Esophagus mucosa (tissue), 1 donor: ENCODE measurements at places on chromosomes 1 and 21. TPM values are rescaled to one million over a fixed set of nuclear protein-coding genes. Genes with fewer than 3 reads are reported as not detected.

The SPATC1L gene
- total RNA-seq, result 7.2 TPM

- ATAC-seq, result no peak
These were observed 1.7 kb downstream of the ZC3H12A start for GRCh38 chr1:37476087-37476452.

DNA sequence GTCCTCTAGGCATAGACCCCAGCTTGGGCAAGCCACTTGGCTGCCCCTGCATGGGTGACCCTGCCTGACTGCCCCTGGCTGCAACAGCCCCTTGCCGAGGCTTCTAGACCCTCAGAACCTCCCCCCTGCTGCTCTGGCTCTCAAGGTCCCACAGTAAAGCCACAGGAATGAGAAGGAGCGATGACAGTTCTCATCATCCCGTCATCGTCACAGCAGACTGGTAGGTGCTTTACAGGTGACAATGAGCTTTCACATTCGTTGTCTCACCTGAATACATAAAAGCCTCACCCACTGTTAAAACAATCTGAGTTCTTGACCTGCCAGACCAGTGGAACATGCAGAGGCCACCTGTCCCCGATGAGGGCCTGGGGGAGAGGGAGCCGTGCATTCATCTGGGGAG is 36.0 kb upstream of the GPR157 start:
- ATAC-seq, result peak; percentile 30

- no peak for ATAC-seq
These were observed 17.3 kb upstream of the C1orf159 start for GRCh38 chr1:1132956-1133750.

- no peak for ATAC-seq
These were observed 38.4 kb upstream of the SAMSN1 start for GRCh38 chr21:14584357-14585095.

The TNNT2 gene
- total RNA-seq, result 3.9 TPM

DNA sequence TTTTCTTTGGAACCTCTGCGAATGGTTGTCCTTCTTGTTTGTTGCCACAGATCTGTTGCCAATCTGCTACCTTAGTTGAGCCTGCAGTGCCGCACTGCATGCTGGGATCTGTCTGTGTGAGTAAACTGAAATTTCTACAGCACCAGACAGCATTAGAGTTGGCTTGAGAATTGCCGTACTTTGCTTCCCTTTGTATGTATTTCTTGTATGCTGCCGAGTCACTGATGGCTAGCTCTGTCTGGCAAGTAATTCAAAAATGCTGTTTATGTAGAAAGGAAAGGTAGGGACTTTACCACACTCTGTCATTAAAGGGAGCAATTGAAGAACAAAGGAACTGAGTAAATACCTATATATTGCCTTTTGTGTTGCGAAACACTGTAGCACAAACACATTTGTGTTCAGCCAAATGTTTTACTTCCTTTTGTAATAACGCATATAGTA is 857.4 kb downstream of the USP25 start:
- peak; percentile 77 for ATAC-seq

DNA sequence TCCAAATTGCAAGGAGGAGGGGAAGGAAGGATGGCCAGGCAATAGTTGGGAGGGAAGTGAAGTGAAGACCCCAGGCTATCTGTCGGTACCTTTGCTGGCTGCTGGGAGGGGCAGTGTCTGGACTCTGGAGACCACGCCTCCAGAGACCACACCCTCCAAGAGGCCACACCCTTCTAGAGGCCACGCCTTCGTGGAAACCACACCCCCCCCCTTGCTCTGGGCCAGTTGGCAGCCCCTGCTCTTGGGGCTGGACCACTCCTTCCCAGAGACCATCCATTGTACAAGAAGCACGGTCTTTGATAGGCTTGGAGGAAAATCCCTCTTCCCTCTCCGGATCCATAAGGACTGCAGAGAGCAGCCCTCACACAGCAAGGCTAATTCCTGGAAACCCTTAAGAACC is 73.1 kb downstream of the RYR2 start:
- ATAC-seq, result no peak

DNA sequence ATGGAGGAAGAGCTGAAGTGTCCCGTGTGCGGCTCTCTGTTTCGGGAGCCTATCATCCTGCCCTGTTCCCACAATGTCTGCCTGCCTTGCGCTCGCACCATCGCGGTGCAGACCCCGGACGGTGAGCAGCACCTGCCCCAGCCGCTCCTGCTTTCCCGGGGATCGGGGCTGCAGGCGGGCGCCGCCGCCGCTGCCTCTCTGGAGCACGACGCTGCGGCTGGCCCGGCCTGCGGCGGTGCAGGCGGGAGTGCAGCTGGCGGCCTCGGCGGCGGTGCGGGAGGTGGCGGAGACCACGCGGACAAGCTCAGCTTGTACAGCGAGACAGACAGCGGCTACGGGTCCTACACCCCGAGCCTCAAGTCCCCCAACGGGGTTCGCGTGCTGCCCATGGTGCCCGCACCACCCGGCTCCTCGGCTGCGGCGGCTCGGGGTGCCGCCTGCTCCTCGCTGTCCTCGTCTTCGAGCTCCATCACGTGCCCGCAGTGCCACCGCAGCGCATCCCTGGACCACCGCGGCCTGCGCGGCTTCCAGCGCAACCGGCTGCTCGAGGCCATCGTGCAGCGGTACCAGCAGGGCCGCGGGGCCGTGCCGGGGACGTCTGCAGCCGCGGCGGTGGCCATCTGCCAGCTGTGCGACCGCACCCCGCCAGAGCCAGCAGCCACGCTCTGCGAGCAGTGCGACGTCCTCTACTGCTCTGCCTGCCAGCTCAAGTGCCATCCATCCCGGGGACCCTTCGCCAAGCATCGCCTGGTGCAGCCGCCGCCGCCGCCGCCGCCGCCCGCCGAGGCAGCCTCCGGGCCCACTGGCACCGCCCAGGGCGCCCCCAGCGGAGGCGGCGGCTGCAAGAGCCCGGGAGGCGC is 1.3 kb downstream of the TRIM67 start:
- no peak for ATAC-seq

The OR2C3 gene
- total RNA-seq, result not detected
